ENCODE measurements at places on chromosomes 6 and 20. TPM values are rescaled to one million over a fixed set of nuclear protein-coding genes. Genes with fewer than 3 reads are reported as not detected.

The NKAIN4 gene
- 6.9 TPM for total RNA-seq

The HAO1 gene
- total RNA-seq = not detected

The CFAP61 gene
- total RNA-seq = 0.61 TPM

The CEP85L gene
- total RNA-seq = 25.7 TPM

The CYP24A1 gene
- total RNA-seq = not detected

The CRISP3 gene
- not detected for total RNA-seq

DNA sequence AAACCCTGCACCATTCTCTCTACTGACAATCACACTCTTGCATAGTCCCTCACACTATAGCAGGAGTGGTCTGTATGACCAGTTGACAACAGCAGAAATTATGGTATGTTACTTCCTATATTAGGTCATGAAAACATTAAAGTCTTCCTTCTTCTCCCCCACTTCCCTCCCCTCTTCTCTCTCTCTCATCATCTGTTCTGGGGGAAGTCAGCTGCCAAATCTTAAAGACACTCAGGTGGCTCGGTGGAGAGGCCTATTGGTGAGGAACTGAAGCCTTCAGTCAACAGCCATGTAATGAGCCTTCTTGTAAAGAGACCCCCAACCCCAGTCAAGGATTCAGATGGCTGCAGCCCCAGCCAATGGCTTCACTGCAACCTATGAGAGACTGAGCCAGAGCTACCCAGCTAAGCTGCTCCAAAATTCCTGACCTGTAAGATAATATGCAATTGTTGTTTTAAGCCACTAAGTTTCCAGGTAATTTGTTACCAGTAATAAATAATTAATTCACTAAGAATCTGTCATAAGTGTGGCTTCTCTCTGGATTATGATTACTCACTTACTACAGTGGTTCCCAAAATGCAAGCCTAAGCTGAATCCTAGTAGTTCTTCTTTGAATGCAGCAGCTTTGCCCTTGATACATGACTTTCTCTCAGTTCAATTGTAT, 11.2 kb upstream of the TSBP1 start:
- no peak for DNase-seq

DNA sequence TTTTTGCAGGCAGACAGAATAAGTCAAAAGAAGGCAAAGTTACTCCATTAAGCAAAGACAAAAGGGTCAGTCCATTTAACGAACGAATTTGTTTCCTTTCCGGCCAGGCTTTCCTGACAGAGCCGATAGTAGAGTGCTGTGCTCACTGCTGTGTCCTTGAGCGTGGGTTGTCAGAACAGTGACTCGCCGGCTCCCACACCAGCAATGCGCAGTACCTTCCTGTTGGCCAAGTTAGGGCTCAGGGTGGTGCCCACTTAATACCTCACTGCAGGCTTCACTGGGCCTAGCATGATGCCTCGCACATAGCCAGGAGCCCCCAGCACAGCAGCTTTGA, 294.7 kb downstream of the FOXC1 start:
- no peak for DNase-seq

GRCh38 chr6:48098923-48099322, 12.1 kb downstream of the PTCHD4 start:
- DNase-seq = no peak

- DNase-seq = no peak
These were observed at the start of gene NRM for GRCh38 chr6:30690403-30691207. Gene NRM, minus strand, starts transcription at chr6:30690984. Its CDS starts 10 bp downstream, at chr6:30690974.

GRCh38 chr20:8156235-8157079, 24.4 kb downstream of the PLCB1 start:
- DNase-seq = no peak

GRCh38 chr20:63290677-63291472, 2.1 kb upstream of the COL20A1 start:
- DNase-seq = peak; percentile 98

GRCh38 chr6:99189823-99190721, 159.4 kb downstream of the FAXC start:
- no peak for DNase-seq

- DNase-seq = no peak
These were observed 215.4 kb downstream of the TBC1D7 start for GRCh38 chr6:13112921-13113320.

DNA sequence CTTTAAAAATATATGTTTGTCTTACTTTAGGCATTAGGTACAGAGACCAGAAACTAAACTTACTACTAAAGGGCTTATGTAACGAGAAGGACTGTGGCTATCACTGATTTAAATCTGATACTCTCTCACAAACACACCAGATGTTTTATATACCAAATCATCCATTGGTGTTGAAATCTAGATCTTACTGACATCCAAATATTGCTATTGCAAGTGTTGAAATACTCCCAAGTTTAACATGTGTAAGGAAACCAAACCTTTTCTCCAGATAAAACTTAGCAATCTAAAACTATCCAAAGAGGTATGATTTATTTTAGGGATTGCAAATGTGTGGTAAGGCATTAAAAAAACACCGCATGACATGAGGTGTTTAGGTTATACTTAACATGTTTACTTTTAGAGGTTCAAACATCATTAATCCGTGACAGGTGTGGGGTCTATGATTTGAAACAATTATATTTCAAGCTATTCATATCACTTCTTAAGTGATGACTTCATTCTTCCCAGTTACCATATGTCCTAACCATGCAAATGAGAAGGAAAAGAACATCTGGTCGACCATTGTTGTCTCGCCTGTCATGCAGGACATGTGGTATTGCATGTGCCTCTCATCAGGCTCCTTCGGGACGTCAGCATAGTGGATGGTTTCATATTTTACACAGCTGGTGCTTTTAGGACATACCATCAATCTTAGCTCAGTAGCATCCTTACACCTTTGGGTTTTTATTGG, 168.3 kb upstream of the SPACA1 start:
- DNase-seq = no peak

GRCh38 chr6:41428996-41429421, 93.6 kb downstream of the NCR2 start:
- no peak for DNase-seq

DNA sequence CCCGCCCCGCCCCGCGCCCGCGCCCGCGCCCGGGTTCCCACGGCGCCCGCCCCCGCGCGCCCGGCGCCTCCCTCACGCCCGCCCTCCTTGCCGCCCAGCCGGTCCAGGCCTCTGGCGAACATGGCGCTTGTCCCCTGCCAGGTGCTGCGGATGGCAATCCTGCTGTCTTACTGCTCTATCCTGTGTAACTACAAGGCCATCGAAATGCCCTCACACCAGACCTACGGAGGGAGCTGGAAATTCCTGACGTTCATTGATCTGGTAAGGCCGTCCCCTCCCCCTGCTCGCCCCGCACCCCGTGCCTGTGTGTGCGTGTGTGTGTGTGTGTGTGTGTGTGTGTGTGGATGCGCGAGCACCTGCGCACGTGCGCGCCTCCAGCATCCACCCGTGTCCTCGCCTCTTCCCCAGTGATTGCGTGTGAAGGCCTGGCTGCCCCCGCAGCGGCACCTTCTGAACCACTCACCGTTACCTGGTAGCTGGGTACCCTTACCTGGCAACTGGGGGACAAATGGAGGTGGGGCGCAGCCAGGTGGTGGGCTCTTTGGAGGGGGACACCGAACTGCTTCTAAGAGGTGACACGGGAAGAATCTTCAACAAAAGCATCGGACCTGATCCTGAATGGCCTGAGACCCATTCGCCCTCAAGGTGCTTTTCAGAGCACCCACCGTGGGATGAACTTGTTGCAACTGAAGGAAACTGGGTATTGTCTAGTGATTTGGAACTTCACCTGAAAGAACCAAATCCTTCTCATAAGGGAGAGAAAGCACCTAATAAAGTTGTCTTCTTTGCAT, at the start of gene AIG1:
AIG1 (plus strand) TSS at position 84 of the 791 bp plus-strand sequence; CDS start at position 121, 37 bp downstream.
- DNase-seq = peak; percentile 71

GRCh38 chr20:1982686-1983085, 11.2 kb downstream of the PDYN start:
- DNase-seq = no peak

GRCh38 chr20:20439602-20440190, 71.8 kb downstream of the INSM1 start:
- no peak for DNase-seq
